Activated CD4-positive, alpha-beta T cell treated with anti-CD3 and anti-CD28 coated beads, Interleukin-2, amount 50 U/mL, for 16 hours (primary cell): ENCODE measurements at places on chromosomes 16 and 17.

GRCh38 chr16:9661336-9662017 is 520.8 kb downstream of the GRIN2A start:
- DNase-seq: no peak

- DNase-seq: no peak
Measured at GRCh38 chr16:666572-666971, 1.4 kb upstream of the RHOT2 start.

GRCh38 chr17:61743766-61744165 is 119.6 kb downstream of the BRIP1 start:
- no peak for DNase-seq

GRCh38 chr16:61890386-61890785 is 145.9 kb downstream of the CDH8 start:
- no peak for DNase-seq

- peak; percentile 21 for DNase-seq
Measured at GRCh38 chr17:82754297-82755208, 2.7 kb downstream of the TBCD start.

DNA sequence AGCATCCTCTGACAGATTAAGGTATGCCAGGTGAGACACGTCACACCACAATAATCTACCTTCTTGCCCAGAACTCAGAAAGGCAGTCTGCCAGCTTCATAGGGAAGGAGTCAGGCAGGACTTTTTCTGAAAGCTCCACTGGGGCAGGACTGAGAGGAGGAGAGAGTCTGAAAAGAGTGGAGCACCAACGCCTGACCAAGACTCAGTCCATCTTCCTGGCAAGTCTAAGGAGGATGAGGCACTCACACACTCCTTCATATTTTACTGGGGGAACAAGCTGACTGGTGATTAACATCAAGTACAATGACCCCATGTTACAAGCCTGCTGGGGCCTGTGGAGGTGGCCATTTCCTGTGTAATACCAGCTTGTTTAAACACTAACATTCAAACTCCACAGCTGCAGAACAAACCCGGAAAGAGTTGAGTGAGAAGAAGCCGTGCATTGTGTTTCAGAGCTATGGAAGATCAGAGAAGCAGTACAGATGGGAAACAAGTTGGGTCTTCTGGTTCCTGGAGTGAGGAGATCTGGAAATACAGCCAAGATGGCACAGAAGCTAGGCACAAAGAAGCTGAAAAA is 122.4 kb downstream of the HIC1 start:
- DNase-seq: no peak

- DNase-seq: no peak
Measured at GRCh38 chr16:80807906-80808305, 3.5 kb upstream of the CDYL2 start.

DNA sequence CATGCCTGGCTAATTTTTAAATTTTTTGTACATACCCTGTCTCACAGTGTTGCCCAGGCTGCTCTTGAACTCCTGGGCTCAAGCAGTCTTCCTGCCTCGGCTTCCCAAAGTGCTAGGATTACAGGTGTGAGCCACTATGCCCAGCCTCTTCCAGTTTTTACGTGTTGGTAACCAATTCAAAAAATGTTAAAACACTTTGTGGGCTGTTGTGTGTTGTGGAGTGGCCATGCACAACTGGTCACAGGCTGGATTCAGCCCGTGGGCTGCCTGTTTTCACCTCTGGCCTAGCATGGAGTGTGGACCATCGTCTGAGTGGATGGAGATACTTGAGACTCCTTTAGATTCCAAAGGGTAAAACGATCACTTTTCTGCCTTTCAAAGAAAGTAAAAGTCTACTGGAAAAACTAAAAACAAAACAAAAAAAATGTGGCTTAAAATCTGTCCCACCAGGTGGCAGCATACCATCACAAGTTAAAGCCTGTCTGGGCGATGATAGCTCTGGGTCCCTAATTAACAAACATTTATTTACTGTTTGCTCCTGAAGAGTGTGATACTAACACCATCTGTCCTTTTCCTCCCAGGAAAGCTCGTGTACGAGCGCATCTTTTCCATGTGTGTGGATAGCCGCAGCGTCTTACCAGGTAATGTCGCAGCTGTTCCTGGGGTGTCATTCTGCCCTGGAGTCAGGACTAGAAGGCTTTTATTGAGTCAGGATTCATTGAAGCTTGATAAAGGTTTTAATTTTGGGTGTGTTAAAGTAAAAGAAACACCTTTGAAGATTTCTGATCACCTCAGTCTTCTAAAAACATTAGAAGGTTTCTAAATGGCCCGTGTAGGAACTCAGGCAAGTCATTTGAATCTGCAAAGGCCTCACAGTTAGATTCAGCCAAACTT is 45.8 kb downstream of the VPS35L start:
- DNase-seq: peak; percentile 32

- DNase-seq: no peak
Measured at GRCh38 chr17:39195568-39196160, 1.8 kb downstream of the CACNB1 start.
